ENCODE measurements at places on chromosomes 6 and 20. TPM values are rescaled to one million over a fixed set of nuclear protein-coding genes. Genes with fewer than 3 reads are reported as not detected.

PRRT1 gene
- 0.78 TPM for polyA plus RNA-seq

- no peak for DNase-seq
Measured at GRCh38 chr20:58107533-58107932, 120.9 kb downstream of the ANKRD60 start.

DNA sequence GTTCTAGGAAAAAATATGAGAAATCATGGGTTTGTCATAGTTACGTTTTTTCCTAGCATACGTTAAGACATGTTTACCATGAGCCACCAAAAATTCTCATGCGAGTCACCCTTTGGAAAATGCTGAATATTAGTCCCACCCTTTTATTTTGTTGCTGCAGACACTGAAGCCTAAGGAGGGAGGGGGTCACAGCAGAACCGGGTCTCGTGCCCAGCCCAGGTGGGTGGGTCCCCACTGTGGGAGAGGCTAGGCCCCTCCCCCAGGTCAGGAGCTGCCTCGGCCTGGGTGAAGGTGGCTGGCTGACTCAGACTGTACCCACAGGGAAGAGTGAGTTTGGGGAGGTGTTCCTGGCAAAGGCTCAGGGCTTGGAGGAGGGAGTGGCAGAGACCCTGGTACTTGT is 26.2 kb upstream of the SRF start:
- no peak for DNase-seq

DNA sequence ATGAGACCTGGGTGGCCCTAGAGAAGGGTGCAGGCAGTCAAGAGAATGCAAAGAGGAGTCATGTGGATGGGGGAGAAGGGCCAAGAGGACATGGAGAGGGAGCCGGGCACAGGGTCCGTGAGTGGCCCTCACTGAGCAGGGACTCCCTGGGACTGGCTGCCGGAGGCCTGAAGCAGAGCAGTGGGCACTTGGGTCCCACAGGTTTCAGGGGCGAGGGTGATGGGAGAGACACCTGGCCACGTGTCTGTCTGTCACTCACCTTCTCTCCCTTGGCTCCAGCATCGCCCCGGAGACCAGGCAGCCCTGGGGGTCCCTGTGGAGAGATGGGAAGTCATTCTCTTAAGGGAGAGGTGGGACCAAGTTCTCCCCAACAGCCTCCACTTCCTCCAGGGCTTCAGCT is 25.5 kb downstream of the COL11A2 start:
- no peak for DNase-seq

DNA sequence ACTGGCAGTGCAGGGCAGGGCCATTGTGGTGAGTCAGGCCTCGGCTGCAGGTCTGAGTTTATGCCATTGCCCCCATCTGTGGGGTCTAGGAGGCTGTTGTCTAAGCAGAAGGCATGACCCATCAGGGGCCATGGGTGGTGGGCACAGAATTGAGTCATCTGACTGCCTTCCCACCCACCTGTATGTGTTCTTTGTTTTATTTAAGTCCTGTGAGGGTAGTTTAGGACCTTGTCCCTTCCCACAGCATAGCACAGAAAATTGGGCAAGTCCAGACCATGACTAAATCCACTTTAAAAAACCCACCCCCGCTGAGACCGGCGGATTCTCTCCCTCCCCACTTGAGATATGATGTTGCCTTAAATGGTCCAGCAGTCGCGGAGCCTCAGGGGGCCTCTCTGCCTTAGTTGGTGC is 40.3 kb downstream of the ERMARD start:
- DNase-seq, result no peak
